Progenitor cell of endocrine pancreas (in vitro differentiated cells): ENCODE measurements at places on chromosomes 16 and 17. TPM values are rescaled to one million over a fixed set of nuclear protein-coding genes. Genes with fewer than 3 reads are reported as not detected.

The GAS2L2 gene
- total RNA-seq: 0.10 and 0.11 TPM in 2 replicates

The ARSG gene
- 2.6 and 4.9 TPM in 2 replicates for total RNA-seq

The SYNGR3 gene
- 3.0 and 3.3 TPM in 2 replicates for total RNA-seq

The VAT1L gene
- total RNA-seq: 0.67 and 1.1 TPM in 2 replicates

DNA sequence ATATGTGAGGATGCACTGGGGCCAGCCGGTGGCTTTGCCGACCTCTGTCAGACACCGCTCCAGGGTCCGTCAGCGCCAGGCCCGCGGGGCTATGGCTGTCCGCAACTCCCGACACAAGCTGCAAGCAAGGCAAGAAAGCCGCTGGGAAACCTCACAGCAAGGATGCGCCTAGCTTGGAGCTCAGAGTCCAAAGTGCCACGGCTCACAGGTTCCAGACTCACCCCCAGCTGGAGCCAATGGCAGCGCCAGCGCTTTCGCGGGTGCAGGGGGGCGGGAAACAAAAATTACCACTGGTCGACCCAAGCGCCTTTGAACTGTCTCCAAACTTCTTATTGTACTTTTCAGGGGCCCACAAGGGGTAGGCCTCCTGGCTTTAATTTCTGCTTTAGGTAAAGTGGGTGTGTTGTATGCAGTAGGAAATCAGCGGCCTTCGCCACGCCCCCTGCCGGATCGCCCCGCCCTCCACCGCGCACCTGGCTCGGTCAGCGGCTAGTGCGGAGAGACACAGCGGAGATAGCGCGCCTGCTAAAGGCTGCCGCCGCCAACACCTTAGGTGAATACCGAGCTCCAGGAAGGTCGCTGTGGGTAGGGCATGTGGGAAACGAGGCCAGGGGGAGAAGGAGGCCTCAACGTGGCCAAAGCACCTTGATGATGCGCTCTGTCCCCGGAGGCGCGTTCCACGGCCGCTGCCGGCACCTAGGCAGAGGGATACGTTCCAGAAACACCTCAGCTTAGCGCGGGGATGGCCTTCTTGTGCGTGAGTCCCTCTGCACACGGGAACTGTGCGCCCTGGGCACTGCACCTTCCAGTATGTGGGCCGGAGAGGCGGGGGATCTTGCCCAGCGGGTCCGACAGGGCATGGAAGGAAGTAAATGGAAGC, 61.0 kb upstream of the RBL2 start:
- H3K36me3 ChIP-seq: no peaks in the 10 kb centered on the region
- H3K27ac ChIP-seq: no peak overlapping the region
- H3K27me3 ChIP-seq: no peaks in the 10 kb centered on the region
- no peak overlapping the region for H3K4me3 ChIP-seq
- no peak for DNase-seq
- no peaks in the 10 kb centered on the region for H3K4me1 ChIP-seq

- no peak for DNase-seq
- H3K27ac ChIP-seq: no peak overlapping the region
- H3K27me3 ChIP-seq: peaks cover 5% of the 10 kb centered on the region
- no peaks in the 10 kb centered on the region for H3K4me1 ChIP-seq
- no peaks in the 10 kb centered on the region for H3K36me3 ChIP-seq
Observed at GRCh38 chr17:31778523-31778922, 80.5 kb downstream of the COPRS start.

DNA sequence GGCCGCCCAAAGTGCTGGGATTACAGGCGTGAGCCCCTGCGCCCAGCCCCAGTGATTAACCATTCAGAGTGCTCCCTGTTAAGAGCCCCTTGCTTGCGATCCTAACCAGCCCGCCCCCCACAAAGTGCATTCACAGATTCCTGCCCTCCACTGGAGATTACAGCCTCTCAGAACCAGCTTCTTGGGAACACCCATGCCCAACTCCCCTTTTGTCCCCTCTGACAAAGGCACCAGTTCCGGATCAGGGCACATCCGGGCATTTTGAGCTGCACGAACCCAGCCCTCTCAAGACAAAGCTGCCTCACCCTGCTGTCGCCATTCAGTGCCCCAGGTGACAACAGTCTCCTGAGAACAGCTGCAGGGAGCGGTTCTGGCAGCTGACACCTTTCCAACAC, 848 bp upstream of the KRT19 start:
- H3K36me3 ChIP-seq: peaks cover 18% of the 10 kb centered on the region
- H3K4me1 ChIP-seq: peaks cover 50% of the 10 kb centered on the region
- H3K27me3 ChIP-seq: no peaks in the 10 kb centered on the region
- peak overlapping the region; percentile 98 for H3K27ac ChIP-seq
- DNase-seq: no peak

DNA sequence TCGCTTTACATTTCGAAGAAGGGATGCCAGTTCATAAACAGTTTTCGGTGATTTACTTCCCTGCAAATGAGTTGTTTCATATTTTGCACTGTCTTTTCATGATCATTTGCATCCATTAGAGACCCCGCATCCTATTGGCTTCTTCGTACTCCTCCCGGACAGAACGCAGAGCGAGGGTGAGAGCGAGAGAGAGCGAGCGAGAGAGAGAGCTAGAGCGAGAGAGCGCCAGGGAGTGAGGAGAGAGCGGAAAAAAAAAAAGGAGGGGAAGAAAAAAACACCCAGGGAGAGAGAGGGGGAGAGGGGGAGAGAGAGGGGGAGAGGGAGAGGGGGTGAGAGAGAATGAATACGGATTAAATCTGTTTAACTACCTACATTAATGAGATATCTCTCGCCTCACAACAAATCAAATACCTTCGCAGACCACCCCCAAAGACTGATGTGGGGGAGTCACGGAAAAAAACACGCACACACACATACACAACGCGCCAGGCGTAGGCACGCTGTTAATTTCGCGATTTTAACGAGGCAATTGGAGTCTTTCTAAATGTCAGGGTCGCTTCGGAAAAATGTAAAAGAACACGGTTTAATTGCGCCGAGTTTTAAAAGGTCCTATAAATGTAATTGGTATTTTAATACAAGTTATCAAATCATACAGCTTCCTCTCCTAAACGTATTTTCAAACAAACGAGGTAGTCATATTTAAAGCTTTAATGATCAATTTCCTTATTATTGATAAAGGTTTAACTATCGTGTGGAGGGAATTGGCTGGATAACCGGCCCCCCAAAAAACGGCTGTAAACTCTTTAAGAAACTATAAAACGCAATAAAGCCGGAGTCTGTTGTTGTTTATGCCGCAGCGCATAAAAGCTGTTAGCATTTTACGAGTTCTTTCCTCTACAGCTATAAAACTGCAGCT, at the start of gene HOXB8:
Gene HOXB8 (minus strand): TSS at position 246 of the 916 bp plus-strand sequence. CDS start 588 bp downstream, outside the sequence.
- DNase-seq: no peak
- no peaks in the 10 kb centered on the region for H3K36me3 ChIP-seq
- H3K27me3 ChIP-seq: peaks cover 93% of the 10 kb centered on the region
- no peak within 1 kb of the TSS for H3K4me3 ChIP-seq
- H3K27ac ChIP-seq: no peak within 1 kb of the TSS
- H3K4me1 ChIP-seq: peaks cover 14% of the 10 kb centered on the region

DNA sequence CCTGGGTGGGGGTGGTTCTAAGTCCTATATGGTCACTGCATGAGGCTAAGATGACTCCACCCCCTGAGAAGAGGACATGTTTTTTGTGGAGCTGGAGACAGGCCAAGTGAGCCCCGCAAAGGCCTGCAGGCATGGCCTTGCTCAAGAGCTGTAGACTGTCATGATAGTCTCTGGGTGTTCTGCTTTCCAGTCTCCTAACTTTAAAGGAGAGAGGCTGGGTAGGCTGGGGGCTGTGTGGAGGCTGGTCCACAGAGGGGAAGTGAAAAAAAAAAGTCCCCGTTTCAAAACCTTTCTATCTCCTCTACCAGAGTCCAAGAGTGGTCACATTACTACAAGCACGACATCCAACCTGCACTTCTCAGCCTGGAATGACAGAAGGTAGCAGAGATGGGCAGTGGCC, 27.1 kb downstream of the CDRT4 start:
- peaks cover 35% of the 10 kb centered on the region for H3K36me3 ChIP-seq
- DNase-seq: no peak
- H3K4me3 ChIP-seq: no peak overlapping the region
- H3K27me3 ChIP-seq: no peaks in the 10 kb centered on the region
- no peak overlapping the region for H3K27ac ChIP-seq
- H3K4me1 ChIP-seq: peaks cover 30% of the 10 kb centered on the region

- DNase-seq: no peak
- no peaks in the 10 kb centered on the region for H3K36me3 ChIP-seq
- H3K27me3 ChIP-seq: no peaks in the 10 kb centered on the region
- H3K4me3 ChIP-seq: no peak overlapping the region
- no peak overlapping the region for H3K27ac ChIP-seq
- no peaks in the 10 kb centered on the region for H3K4me1 ChIP-seq
Observed at GRCh38 chr16:62846399-62847057, 810.3 kb upstream of the CDH8 start.

DNA sequence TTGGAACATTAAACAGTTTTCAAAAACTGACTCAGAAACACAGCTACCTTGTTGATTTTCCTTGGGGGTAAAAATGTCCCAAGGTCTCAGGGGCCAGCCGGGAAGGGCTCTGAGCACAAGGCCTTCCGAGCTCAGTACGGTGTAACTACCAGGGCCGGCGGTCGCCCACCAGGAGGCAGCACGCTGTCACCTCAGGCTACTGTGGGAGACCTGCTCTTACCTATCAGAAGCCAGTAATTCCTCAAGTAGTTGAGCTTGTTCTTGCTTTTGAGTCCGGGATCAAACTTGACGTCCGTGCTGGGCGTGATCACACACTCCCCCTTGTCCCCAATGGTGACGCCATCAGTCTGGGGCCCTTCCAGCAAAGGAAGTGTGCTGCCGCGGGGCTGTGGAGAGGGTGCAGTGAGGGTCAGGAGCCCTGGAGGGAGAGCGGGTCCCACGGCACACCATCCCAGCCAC, 43.4 kb upstream of the ICAM2 start:
- H3K27me3 ChIP-seq: no peaks in the 10 kb centered on the region
- peak; percentile 73 for DNase-seq
- H3K4me1 ChIP-seq: peaks cover 9% of the 10 kb centered on the region
- no peak overlapping the region for H3K4me3 ChIP-seq
